ENCODE measurements at places on chromosomes 11 and 22. TPM values are rescaled to one million over a fixed set of nuclear protein-coding genes. Genes with fewer than 3 reads are reported as not detected.

DNA sequence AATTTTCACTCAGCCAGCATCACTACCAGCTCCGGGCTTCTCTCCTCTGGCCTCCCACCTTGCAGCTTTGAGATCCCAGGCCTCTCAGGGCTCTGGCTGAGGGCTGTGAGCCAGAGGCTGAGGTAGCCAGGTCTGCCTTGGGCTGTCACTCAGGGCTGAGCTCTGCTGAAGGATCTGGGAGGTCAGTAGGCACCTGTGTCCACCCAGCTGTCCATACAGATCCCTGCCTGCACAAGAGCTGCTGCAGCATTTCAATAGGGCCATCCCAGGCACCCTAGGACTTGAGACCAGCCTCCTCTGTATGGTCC lies 12.6 kb downstream of the KCNQ1OT1 start:
- H3K4me3 ChIP-seq = no peak overlapping the region
- DNase-seq = no peak
- H3K4me1 ChIP-seq = peaks cover 9% of the 10 kb centered on the region
- H3K27me3 ChIP-seq = no peaks in the 10 kb centered on the region

- H3K27ac ChIP-seq = peak overlapping the region; percentile 40
- peak overlapping the region; percentile 16 for H3K4me3 ChIP-seq
- DNase-seq = no peak
- H3K36me3 ChIP-seq = no peaks in the 10 kb centered on the region
These were observed 419.2 kb upstream of the SYN3 start for GRCh38 chr22:33477120-33478111.

- no peak for DNase-seq
- peaks cover 22% of the 10 kb centered on the region for H3K4me1 ChIP-seq
- no peaks in the 10 kb centered on the region for H3K36me3 ChIP-seq
- no peak overlapping the region for H3K4me3 ChIP-seq
These were observed 9.1 kb upstream of the MICAL2 start for GRCh38 chr11:12101318-12101717.

DNA sequence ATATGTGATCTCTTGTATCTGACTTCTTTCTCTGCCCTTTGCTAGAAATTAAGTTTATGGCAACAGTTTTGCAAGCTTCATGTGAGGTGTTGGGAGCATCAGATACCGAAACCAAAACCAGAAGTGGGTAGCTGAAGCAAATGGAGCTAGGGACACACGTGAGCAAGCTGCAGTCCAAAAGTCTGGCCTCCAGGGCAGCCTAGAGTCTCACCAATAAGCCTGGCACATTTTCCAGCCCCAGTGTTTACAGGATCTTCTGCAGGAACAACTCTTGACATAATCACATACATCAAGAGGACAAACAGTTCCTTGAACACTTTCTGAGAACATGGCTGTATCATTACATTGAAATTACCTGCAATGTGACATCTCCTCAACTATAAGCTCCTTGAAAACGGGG lies 114.1 kb downstream of the LARGE1 start:
- no peak overlapping the region for H3K4me3 ChIP-seq
- no peaks in the 10 kb centered on the region for H3K36me3 ChIP-seq
- no peaks in the 10 kb centered on the region for H3K27me3 ChIP-seq
- H3K27ac ChIP-seq = no peak overlapping the region

DNA sequence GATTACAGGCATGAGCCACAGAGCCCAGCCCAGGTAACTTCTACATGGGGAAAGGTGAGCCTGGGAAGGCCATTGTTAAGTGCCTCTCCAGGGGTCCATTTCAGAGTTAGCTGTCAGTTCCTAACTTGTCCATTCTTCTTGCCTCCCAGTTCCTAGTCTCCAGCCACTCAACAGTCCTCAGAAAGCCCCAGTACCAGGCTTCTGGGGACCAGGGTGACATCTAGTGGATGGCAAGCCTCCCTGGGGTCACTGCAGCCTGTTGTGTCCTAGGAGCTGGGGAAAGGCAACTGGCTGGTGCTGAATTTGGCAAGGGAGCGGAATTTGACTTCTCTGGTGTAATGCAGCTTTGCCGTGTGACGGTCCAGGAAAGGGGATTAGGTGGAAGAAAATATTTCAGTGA lies 2.1 kb downstream of the LGALS12 start:
- no peaks in the 10 kb centered on the region for H3K27me3 ChIP-seq
- peak; percentile 72 for DNase-seq
- H3K4me3 ChIP-seq = no peak overlapping the region
- no peaks in the 10 kb centered on the region for H3K36me3 ChIP-seq

DNA sequence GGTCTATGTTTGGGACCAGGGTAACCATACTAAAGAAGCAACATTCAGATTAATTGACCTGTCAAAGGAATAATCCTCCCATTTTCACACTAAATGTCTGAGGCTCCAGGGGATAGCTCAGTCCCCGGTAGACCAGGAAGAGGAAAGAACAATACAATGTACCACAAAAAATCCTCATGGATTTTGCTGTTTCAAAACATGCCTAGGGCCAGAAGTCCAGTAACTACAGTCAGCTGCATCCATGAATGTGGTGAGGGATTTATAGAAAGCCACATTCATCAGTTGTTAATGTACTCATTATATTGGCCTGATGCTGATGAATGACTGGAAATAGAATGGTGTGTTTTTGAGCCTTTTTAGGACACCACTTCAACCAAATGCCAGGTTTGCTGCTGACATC lies 6.9 kb upstream of the ETS1 start:
- DNase-seq = no peak
- peaks cover 25% of the 10 kb centered on the region for H3K27me3 ChIP-seq
- no peak overlapping the region for H3K27ac ChIP-seq
- no peaks in the 10 kb centered on the region for H3K36me3 ChIP-seq
- H3K4me1 ChIP-seq = no peaks in the 10 kb centered on the region

GRCh38 chr11:765025-765801 lies 12.1 kb downstream of the GATD1 start:
- peak overlapping the region; percentile 39 for H3K27ac ChIP-seq
- peak; percentile 74 for DNase-seq
- no peaks in the 10 kb centered on the region for H3K27me3 ChIP-seq
- H3K4me1 ChIP-seq = peaks cover 22% of the 10 kb centered on the region
- peaks cover 89% of the 10 kb centered on the region for H3K36me3 ChIP-seq

- H3K4me3 ChIP-seq = no peak overlapping the region
- no peak overlapping the region for H3K27ac ChIP-seq
- no peaks in the 10 kb centered on the region for H3K27me3 ChIP-seq
- no peak for DNase-seq
- peaks cover 21% of the 10 kb centered on the region for H3K4me1 ChIP-seq
These were observed 18.3 kb downstream of the CYTH4 start for GRCh38 chr22:37300551-37301017.

DNA sequence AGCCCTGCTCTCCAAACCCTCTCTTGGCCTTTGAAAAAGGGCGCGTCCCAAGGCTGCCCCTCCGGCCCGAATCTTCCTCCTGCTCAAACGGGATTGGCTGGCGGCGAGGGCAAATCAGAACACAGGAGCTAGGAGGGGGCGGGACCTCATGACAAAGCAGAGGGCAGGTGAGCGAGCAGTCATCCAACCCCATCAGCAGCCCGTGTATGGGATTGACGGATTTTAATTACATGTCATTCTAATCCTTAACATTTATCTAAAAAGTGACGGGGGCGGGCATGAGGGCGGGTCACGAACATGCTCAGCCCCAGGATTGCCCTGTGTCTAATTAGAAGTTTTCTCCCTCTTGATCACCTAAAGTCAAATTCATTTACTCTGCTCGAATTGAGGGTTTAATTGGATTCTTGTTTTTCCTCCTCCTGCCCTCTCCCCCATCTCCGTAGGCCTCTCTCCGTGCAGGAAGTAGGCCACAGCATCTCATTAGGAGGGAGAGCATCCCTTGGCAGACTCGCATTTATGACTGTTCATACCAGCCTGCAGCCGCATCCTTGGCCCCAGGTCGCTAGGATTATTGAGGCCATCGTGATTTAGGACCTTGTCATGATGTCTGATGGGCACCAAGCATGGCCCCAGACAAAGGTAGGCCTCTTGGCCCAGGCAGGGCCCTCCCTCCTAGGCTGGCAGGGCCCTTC lies 147.1 kb downstream of the CHST1 start:
- H3K36me3 ChIP-seq = no peaks in the 10 kb centered on the region
- DNase-seq = no peak
- no peak overlapping the region for H3K27ac ChIP-seq
- H3K4me3 ChIP-seq = no peak overlapping the region
- no peaks in the 10 kb centered on the region for H3K4me1 ChIP-seq

DNA sequence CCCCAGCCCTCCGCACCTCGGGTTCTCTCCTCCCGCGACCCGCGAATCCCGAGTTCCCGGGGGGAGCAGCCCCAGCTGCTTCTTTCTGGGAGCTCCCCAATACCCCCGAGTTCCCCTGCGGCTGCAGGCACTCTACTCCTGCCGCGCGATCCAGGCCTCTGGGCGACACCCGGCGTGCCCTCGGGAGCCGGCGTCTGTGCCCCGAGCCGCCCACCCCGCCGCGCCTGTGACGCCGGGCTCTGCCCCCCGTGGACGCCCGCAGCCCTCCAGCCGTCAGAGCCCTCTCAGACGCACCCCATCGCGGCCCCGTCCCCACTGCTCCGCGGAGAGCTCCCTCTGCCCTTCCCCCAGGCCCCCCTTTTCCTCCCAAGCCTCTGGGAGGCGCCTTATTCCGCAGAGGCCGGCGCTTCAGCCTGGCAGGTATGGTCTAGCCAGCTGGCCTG lies 422 bp downstream of the GLB1L2 start:
- H3K4me3 ChIP-seq = peak overlapping the region; percentile 69
- H3K27ac ChIP-seq = no peak overlapping the region
- H3K27me3 ChIP-seq = peaks cover 8% of the 10 kb centered on the region
- H3K4me1 ChIP-seq = peaks cover 17% of the 10 kb centered on the region
- DNase-seq = peak; percentile 30
- peaks cover 20% of the 10 kb centered on the region for H3K36me3 ChIP-seq

GRCh38 chr22:38479096-38479837 lies 11.4 kb downstream of the KDELR3 start:
- no peak overlapping the region for H3K4me3 ChIP-seq
- H3K27ac ChIP-seq = no peak overlapping the region
- no peak for DNase-seq
- no peaks in the 10 kb centered on the region for H3K4me1 ChIP-seq

DNA sequence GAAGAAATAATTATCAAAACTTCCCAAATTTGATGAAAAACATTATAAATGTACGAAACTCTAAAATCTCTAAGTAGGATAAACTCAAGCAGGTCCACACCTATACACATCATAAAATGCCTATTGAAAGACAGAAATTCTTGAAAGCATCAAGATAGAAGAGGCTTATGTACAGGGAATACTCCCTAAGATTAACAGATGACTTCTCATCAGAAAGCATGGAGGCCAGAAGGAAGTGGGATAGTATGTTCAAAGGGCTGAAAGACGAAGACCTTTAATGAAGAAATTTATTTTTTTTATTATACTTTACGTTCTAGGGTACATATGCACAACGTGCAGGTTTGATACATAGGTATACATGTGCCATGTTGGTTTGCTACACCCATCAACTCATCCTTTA lies 45.3 kb upstream of the KCNA4 start:
- H3K36me3 ChIP-seq = no peaks in the 10 kb centered on the region
- no peak overlapping the region for H3K4me3 ChIP-seq
- H3K27ac ChIP-seq = no peak overlapping the region

DNA sequence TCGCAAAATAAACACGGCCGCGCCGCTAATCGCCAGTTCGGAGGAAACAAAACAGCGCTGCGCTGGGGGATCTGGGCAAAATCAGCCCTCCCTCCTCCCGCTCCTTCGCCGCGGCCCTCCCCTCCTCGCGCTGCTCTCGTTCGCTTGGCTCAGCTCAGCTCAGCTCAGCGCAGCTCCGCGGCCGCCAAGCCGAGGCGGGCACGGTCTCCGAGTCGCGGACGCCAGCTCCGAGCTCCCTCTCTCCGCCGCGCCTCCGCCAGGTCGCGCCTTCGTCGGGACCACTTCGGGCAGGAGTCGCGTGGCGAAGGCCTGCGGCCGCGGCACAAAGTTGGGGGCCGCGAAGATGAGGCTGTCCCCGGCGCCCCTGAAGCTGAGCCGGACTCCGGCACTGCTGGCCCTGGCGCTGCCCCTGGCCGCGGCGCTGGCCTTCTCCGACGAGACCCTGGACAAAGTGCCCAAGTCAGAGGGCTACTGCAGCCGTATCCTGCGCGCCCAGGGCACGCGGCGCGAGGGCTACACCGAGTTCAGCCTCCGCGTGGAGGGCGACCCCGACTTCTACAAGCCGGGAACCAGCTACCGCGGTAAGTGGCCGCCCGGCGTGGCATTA lies at the start of gene SPON1:
Gene SPON1, plus strand, starts transcription at position 162 of the 607 bp plus-strand sequence. Its CDS starts 182 bp downstream, at position 344.
- no peak for DNase-seq
- H3K4me1 ChIP-seq = peaks cover 22% of the 10 kb centered on the region
- peaks cover 32% of the 10 kb centered on the region for H3K27me3 ChIP-seq
- H3K36me3 ChIP-seq = no peaks in the 10 kb centered on the region

- H3K4me1 ChIP-seq = peaks cover 9% of the 10 kb centered on the region
- no peaks in the 10 kb centered on the region for H3K36me3 ChIP-seq
- DNase-seq = no peak
- no peak overlapping the region for H3K27ac ChIP-seq
- H3K27me3 ChIP-seq = no peaks in the 10 kb centered on the region
- no peak overlapping the region for H3K4me3 ChIP-seq
These were observed 7.1 kb downstream of the OR9Q2 start for GRCh38 chr11:58195939-58196338.

DNA sequence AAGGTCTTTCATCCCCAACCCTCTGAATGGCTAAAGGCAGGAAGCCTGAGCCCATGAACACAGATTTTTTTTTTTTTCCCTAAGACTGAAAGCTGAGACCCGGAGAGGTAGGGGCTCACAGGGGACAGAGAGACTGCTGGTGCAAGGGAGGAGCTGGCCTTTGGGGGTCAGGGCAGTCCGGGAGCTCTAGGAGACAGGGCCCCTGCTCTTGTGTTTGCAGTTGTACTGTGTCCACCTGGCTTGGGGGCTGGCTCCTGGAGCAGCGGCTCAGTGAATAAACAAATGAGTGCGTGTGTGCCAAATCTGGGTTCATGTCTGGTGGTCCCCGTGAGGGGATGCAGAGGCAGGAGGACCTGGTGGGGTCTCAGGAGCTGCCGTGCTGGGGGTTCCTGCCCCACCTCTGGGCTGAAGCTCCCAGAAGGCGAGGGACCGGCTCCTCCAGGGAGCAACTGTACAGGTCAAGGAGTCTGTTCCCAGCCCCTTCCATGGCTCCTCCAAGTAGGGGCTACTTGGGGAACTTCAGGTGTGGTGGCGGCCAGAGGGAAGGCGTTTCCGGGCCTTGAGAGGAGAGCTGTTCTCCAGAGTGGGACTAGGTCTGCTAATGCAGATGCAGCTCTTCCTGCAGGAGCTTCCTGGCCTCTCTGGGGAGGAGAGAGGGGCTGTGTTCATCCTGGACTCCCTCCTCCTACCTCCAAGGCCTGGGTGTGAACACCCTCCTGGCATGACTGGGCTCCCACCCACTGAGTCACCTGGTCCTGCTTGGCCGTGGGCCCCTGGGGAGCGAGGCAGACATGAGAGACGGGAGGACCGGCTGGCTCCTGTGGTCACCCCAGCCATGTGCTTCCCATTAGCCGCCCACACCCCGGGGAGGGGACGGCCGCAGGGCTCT lies 57.6 kb downstream of the FBXO7 start:
- H3K27ac ChIP-seq = peak overlapping the region; percentile 35
- H3K4me1 ChIP-seq = peaks cover 35% of the 10 kb centered on the region
- DNase-seq = peak; percentile 50
- no peaks in the 10 kb centered on the region for H3K36me3 ChIP-seq
- H3K27me3 ChIP-seq = no peaks in the 10 kb centered on the region
- peak overlapping the region; percentile 31 for H3K4me3 ChIP-seq

The PGA5 gene
- not detected for total RNA-seq

The GLB1L3 gene
- not detected for total RNA-seq

The PIK3IP1 gene
- 6.2 TPM for total RNA-seq

The NPAS4 gene
- total RNA-seq = not detected

The TRIM49B gene
- total RNA-seq = not detected

The EFCAB6 gene
- 2.2 TPM for total RNA-seq

The LARGE2 gene
- total RNA-seq = 33.9 TPM
